ENCODE measurements at places on chromosomes 2 and 18.

DNA sequence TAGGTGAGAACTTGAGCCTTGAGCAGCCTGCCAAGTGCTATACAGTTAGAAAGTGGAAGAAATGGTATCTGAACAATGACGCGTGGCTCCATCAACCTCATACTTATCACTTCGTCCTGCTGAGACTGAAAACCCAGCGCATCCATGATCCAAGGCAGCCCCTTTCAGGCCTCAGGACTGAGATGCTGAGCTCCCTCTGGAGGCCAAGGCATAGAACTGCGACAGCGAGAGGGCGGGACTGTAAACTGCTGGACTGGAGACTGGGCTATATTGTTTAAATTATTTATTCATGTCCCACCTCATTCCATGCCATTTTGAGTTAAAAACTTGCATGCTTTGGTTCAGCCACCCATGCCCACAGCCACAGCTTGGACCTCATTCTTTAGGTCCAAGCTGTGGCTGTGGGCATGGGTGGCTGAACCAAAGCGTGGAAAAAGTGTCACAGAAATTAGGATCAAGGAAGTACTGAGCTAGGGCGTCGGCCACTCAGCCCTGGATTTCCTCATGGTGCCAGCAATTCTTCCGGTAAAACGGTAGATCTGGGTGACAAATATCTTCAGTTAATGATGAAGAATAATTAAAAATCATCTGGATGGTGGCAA, 195.5 kb downstream of the L3MBTL4 start:
- no peak for DNase-seq

GRCh38 chr2:221402072-221402471, 170.0 kb downstream of the EPHA4 start:
- DNase-seq = no peak

GRCh38 chr2:70658476-70658875, 104.8 kb upstream of the TGFA start:
- DNase-seq = no peak

DNA sequence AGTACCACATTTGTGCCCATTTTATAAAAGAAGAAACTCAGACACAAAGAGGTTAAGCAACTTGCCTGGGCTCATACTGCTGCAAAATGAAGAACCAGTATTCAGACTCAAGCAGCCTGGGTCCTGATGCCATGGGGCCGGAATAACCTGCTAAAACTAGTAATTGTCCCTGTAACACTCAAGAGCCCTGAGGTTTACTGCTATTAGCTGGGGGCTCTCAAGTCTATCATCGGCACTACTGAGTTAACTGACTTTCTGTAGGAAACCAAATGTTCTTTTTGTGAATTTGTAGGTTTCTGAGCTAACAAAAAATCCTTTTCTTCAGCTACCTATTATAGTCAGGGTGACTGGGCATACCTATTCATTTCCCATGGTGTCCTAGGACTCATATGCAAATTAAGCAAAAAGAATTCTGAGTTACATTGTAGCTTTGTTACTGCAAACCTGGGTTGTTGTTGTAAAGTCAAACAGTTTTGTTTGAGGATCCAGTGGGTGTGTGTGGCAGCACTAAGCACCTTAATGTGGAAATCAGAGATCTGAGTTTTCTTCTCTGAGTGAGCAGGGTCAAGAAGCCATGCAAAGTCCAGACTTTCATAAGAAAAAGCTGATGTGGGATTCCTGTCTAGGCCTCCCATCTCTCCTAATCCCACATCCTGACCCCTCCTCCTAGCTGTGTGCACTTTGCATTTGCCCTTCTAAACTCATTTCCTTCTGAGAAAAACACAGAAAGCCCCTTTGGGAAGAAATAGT, 72.4 kb upstream of the TNP1 start:
- DNase-seq = no peak

DNA sequence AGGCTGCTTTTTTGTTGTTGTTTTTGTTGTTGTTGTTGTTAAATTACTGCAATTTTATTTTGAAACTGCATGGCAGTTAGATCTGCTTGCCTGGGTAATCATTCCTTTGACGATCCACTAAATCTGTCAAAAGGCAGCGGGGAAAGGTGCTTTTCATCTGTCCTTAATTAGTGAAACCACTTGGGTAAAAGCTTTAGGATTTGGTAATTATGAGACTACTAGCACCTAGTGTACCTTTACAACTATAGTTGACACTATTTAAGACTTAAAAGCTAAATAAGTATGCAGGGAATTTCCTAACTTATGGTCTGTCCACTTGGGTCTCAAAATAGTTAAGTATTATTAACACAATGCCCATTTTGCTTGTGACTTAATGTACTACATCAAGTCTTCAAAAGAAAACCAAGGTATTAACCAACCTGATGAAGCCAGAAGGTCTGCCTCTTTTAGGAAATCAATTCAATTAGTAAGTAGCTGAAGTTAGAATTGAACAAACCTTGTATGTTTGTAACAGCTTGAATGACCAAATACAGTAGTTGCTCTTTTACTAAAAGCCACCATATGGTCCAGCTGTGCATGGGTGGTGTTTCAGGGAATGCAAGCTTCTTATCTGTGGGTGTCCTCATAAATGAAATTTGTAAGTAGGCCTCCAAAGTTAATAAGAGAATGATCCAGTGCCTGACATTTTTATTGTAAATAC, 44.8 kb downstream of the NAB1 start:
- DNase-seq = no peak

DNA sequence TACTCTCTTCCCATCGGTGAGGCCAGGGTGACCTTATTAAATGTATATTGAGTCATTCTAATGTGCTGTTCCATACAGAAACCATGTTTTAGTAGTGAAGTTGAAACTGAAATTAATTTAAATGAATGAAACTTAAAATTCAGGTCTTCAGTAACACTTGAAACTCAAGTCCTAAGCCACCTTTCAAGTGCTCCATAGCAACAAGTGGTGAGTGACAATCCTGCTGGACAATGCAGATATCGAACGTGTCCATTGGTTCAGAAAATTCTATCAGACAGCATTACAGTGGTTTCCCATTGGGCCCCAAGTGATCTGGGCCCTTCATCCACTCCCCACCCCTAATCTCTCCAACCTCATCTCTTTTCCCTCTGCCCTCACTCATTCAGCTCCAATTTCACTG, 48.7 kb downstream of the HNMT start:
- no peak for DNase-seq

DNA sequence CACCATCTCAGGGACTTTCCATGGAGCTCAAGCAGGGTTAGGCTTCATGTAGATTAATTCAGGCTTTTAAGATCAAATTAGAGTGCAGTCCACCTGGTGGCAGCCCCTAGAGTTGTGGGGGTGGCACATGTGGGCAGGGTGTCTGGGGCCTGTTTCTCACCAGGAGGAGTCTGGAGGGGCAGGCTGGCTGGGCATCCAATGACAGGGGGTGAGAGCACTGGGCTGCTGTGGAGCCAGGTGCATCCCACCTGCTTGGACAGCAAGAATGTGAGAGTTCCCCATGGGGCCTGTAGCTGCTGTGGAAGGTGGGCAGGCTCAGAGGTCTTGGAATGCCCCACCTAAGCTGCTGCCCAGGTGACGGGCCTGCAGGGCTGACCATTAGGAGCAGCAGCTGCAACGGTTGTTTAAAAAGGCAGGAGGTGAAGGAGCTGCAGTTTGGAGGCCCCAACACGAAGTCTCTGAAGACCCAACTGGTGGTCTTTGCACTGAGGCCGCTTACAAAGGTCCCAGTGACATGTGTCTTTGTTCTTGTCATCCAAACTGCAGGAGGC, 686.3 kb upstream of the HS6ST1 start:
- no peak for DNase-seq

DNA sequence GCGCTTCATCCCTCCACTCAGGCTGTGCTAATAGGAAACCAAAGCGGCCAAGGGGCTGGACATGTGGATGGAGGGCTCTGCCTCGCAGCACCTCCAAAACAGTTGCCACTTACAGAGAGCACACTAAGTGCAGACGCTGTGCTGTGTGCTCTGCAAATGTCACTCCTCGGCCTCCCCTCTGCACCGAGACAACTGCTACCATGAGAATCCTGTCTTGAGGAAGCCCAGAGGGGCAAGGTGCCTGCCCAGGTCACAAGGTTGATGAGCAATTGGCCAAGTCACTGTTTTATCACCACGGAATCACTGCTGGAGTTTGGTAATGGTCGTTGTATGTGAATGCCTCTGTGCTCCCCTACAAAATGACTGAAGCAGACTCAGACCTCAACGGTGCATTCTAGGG, 132.2 kb downstream of the SEPTIN10 start:
- DNase-seq = no peak

- no peak for DNase-seq
Observed at GRCh38 chr2:3645745-3646389, 12.1 kb upstream of the ALLC start.

DNA sequence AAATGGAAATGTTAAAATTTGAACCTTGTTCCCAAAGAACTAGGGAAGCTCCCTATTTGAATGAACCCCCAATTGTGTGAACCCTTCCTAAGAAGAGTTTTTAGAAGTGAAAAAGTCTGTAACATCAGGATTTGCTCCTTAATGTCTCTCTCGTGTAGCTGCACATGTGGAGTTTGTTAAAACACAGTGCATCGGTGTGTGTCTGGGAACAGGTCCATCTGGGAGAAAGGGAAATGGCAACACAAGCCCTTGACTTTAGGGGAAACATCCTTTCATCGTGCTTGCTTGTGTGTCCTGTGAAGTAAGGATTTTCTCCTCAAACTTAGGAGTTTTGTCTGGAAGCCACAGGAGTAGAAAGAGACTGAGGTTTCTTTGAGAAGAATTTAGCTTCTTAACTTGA, 203.9 kb downstream of the PRKCE start:
- DNase-seq = no peak

DNA sequence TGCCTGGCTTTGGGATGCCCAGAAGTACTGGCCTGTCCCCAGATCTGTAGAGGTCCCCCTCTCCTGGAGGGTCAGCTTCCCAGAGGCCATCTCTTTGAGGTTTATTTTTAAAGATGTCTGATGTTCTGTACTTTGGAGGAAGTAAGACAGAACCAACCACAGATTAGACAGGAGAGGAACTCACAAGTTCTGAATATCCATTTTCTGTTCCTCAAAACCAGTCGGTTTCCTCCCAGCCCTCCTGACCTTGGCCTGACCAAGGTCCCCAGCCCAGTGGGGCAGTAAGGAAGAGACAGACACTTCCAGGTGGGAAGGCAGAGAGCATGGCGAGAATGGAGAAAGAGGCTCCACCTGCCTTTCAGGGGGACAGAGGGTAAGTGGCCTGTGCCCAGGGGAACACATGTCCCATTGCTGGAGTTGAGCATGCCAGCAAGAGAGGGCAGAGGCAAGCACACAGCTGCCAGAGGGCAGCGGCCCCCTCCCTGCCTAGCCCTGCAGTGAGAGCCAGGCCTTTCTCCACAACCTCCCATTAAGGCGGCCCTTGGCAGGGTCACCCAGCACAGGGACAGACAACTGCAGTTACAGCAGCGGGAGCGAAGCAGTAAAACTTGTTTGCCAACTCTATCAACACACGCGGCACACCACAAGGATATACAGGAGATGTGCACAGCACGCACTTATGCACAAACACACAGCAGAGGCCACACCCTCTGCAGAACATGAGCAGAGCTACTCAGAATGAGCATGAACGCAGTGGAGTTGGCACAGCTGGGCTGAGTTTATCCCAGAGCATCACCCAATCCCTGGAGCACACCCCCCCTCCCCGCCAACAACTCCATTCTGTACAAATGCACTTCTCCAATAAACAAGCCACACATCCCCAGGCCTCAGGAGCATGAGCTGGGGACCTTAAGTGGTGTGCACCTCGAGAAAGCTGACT, 18.5 kb upstream of the SEMA4C start:
- no peak for DNase-seq

DNA sequence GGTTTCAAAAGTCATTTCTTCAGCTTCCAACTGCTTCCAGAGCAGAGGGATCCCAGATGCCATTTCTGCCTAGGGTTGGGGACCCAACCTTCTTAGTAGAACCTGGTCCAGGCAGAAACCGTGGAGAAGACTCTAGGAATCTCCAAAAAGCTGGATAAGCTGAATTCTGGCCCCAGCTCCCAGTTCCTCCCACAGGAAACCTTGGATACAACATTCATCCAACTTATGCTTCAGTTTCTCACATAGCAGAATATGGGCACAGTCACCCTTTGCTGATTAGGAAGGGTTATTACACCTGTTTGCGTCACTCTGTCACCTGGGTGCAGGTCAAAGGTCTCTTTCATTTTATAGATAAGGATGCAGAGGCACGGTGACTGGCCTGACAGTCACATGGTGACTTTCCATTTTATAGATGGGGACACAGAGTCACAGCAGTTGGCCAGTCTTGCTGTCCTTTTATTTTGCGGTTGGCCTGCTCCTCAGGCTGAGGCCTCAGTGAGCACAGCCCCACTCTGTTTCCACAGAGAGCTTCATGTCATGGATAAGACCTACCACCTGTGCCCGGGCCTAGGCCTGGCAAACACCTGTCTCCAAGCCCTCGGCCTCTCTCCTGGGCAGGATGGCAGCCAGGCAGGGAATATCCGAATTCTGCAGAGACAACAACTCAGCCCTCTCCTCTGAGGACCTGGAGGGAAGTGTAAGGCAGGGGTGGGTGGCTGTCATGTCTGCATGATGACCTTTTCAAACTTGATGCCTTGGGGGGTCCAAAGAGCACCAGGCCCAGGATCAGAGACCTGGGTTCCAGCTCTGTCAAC, 148.8 kb downstream of the SMAD7 start:
- no peak for DNase-seq

GRCh38 chr2:27078267-27079194, at the start of gene EMILIN1:
Gene EMILIN1, plus strand, starts transcription at chr2:27078615. Its CDS starts 451 bp downstream, at chr2:27079066.
- DNase-seq = no peak

GRCh38 chr18:24368749-24369148, 28.9 kb downstream of the OSBPL1A start:
- no peak for DNase-seq

GRCh38 chr2:39608263-39608575, 57.5 kb upstream of the TMEM178A start:
- DNase-seq = no peak

DNA sequence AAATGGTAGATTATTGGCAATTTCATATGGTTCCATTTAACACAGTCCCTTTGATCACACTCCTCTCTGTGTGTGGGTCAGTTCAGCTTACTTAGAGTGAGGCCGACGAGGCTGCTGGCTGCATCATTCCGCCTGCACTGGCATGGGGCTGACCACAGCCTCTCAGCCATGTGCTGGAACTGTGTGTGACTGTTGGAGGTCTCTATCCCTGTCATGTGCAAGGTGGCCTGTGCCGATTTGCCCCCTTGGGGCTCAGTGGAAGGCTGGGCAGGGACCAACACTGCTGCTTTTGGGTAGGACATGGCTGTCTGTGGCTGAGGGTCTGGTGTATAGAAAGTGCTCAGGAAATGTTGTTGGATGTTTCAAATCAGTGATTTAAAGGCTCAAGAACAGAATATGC, 454.0 kb upstream of the HS6ST1 start:
- DNase-seq = no peak

GRCh38 chr2:38622210-38622609, 19.5 kb upstream of the HNRNPLL start:
- no peak for DNase-seq
